ENCODE measurements at places on chromosomes 13 and 19.
A peak's percentile ranks its signal among the peaks of the same experiment; 100 is the strongest.

- peak; percentile 41 for DNase-seq
These were observed 406 bp upstream of the NUMBL start for GRCh38 chr19:40690693-40691420.

DNA sequence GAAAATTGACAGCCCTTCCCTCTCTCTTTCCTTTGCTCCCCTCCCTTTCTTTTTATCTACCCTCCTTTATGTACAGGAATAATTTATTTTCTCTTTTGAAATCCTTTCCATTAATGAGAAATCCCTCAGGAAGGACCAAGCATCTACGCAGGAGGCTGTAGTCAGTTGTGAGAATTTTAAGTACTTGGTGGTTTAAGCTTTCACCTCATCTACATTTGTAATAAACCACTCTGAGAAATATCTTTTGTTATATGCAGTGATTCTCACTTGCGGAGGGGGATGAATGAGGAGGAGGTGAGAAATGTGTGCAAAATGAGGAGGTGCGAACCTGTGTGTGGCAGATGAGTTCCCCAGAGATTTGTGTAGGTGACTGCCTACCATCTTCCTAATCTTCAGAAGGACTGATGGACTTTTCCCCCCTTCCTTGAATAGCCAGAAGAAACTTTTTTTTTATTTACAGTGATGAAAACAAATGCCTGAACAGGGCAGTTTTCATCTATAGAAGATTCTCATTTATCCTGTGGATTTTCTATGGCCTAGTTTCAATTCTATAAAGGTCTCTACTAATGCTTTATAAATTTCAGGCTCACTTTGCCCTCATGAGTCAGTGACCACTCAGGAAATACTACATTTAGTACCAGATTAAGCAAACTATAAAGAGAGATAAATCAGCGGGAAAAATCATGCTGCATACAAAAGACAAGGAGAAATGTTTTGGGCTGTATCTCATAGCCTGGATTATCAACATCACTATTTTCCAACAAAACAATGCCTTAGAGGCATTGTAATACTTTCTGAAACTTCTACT, 118.3 kb downstream of the LHFPL6 start:
- peak; percentile 39 for DNase-seq

DNA sequence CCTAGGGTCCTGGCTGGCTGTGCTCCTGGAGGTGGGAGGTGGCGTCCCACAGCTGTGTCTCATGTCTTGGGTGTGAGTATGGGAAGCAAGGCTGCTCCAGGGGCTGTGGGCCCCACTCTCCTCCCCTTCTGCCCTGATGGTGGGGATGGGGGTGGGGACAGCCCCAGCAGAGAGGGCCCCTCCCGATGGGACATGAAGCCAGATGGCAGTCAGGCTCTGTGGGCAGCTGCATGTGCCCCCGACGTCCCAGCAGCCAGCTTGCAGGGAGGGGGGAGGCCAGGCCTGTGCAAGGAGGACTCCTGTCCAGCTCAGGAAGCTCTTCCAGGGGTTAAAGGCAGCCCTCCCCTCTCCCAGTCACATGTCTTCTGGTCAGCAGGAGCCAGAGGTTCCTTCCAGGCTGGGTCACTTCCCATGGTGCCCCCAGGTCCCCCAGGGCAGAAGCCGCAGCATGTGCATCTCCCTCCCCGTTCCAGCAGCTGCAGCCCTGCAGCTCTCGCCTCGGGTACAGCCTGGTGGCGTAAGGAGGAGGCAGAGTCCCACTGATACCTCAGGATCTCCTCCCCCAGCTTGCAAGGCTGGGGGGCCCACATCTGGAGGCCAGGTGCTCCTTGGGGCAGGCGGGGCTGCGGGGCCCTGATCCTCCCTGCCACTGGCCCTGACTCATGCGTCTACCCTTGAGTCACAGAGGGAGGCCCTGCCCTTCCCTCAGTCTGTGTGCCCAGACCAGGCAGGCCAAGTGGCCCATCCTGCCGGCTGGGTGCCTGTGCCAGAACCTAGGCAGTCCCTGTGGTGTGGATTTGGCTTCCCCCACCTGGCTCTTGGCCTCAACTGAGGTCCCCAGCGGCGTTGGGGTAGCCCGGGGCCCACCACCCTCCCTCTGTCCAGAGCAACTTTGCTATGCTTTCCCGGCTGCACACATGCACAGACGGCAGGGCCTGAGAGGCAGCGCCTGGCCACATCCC, 13.0 kb downstream of the YIPF2 start:
- DNase-seq, result peak; percentile 78

- DNase-seq, result no peak
These were observed 595.5 kb downstream of the TBC1D4 start for GRCh38 chr13:74886502-74886901.

- DNase-seq, result no peak
These were observed 7.3 kb upstream of the PSMD8 start for GRCh38 chr19:38367041-38367440.

- no peak for DNase-seq
These were observed 21.9 kb downstream of the ONECUT3 start for GRCh38 chr19:1774989-1775772.

DNA sequence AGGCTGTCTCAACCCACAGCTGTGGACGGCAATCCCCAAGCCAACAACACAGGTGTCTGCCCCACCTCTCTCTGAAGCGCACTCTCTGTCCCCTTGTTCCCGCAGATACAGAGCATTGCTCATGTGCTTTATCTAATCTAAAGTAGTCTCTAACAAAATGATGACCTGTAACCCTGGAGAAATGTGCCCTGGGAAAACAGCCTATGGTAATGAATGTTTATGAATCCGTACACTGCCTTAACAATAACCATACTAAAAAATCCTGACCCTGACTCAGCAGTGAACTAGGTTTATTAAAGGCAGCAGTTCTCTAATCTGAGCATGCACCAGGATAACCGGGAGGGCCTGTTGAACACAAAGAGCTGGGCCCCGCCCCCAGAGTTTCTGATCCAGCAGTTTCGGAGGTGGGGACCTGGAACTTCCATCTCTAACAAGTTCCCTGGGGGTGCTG, 50.7 kb upstream of the SLC15A1 start:
- DNase-seq, result no peak

- DNase-seq, result no peak
These were observed 776 bp downstream of the DNAJC3 start for GRCh38 chr13:95677564-95678266.

DNA sequence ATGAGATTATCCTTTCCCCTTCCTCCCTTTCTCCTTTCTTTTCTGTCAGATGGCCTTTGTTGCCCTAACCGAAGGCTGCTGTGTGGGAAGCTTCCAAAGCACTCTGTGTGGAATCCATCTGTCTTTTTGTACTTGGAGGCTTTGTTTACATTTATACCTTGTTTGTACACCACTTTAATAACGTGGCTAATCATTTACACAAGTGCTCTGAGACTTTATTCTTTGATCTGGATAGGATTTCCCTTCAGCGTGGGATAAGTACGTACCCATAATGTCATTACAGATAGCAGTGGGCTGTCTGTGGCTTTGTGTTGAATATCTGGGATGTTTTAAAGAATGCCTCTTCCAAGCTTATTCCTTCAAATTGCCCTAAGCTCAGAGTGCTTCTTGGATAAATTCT, 684.7 kb upstream of the SLITRK5 start:
- no peak for DNase-seq

GRCh38 chr19:3720349-3720917, 12.2 kb downstream of the TJP3 start:
- DNase-seq, result no peak

DNA sequence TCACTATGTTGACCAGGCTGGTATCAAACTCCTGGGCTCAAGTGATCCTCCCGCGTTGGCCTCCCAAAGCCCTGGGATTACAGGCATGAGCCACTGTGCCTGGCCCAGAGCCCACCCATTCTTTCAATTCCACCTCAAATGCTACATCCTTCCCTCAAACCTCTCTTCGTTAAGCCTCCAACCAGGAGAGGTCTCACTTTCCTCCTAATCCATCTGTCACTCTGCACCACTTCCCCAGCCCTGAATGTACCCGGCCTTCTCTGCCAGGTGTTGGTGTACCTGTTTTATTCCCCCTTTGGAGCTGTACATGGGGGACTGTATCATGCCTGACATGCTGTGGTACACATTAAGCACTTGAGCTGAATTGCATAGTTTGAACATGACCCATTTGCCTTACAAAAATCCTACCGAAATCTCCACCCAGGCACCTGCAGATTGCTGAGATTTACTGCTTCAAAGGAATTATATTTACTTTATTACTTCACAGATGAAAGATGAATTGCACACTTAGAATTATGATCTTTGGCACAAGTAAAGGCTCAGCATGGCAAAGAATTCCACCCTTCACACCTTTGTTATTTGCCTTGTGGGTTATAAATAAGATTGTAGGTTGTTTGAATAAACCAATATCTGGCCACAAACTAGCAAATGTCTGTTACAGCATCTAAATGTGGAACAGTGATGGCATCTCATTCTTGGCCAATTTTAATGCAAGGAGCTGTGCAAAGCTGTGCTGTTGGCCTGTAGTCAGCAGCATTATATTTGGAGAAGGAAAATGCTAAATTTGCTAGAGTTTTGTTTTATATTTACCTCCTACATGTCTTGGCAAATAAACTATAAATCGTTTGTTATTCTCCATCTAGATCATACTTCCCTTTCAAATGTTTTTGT, 15.6 kb upstream of the WASF3 start:
- DNase-seq, result no peak

DNA sequence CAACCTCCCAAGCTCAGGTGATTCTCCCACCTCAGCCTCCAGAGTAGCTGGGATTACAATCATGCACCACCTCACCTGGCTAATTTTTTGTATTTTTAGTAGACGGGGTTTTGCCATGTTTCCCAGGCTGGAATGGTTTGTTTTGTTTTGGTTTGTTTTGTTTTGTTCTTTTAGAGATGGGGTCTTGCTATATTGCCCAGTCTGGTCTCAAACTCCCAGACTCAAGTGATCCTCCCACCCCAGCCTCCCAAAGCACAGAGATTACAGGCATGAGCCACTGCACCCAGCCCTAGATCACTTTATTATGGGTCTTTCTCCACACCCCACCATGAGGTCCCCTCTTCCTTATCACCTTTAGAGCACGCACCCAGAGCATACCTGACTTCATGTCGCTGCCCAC, 8.0 kb upstream of the KRTDAP start:
- DNase-seq, result no peak
